ENCODE measurements at places on chromosomes 7 and 10.
A peak's percentile ranks its signal among the peaks of the same experiment; 100 is the strongest.

- no peak for DNase-seq
These were observed 233.4 kb upstream of the SLC26A5 start for GRCh38 chr7:103679151-103680132.

- no peak for DNase-seq
These were observed 123.8 kb upstream of the RET start for GRCh38 chr10:42952931-42953683.

- DNase-seq = no peak
These were observed 21.9 kb upstream of the ACSL5 start for GRCh38 chr10:112352044-112352443.

DNA sequence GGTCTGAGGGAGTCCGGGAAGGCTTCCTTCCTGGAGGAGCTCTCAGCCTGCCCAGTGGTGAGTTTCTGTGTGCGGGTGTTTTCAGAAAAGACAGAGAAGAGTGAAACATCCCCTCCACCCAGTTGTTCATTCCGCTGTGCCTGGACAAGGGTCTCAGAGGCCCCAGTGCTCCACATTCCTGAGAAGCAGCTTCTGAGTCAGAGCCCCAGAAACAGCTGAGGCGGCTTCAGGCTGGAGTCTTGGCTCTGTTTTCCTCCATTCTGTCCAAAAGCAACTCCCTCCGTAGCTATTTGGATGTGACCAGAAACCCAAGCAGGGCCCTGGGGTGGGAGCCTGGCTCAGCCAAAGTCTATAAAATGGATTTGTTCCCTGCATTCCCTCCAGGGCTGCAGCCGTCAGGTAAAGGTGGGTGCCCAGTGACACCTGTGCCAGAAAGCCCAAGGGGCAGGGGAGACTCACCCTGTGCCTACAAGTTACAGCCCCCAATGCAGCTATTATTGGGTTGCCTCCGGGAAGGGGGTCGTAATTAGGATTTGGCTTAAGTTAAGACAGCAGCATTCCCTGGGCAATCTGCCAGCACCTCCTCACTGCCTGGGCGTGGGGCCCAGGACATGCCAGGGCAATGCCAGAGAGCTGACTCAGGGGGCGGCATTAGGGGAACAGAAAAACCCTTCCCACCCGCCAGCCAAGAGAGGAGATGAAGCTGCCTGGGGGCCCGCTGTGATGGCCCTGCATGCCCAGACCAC is 13.1 kb upstream of the CAMK2G start:
- no peak for DNase-seq

GRCh38 chr10:22002591-22003176 is 846 bp downstream of the DNAJC1 start:
- peak; percentile 23 for DNase-seq

DNA sequence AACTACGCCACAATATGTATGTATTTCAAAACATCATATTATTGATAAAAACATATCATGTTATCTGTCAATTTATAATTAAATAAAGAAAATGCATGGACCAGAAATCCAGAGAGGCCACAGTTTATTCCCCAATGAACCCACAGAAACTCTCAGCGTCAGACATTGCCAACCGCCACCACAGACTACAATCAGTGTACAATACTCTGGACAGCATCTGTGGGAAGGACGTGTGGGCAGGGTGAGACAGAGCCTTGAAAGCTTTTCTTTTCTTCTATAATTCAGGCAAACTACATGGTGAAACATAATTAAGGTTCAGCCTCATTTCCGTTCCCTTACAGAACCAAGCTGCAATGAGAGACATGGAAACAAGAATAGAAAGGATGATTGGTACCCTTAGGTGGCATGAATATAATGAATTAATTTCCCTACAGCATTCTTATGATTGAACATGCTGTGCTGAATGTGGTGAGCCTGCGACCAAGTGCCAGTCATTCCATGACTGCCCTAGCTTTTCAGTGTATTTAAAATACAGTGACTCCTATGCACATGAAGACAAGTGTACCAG is 909.3 kb downstream of the SORCS1 start:
- DNase-seq = no peak

- no peak for DNase-seq
These were observed 54.1 kb downstream of the UBE2H start for GRCh38 chr7:129898502-129899160.

DNA sequence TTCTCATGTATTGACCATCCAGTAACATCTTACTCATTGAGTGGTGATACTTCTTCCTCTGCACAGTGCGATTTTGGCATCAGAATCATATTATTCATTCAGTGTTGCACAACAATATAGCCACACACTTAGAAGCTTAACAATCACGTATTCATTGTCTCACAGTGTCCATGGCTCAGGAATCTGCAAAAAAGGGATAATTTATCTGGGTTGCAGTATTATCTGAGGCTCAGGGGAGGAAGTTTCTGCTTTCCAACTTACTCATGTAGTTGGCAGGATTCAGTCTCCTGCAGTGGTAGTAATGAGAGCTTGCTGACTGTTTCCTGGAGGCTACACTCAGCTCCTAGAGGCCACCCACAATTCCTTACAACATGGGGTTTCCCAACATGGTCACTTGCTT is 803.6 kb downstream of the SORCS1 start:
- DNase-seq = no peak

- no peak for DNase-seq
These were observed 504.1 kb upstream of the ANKRD30A start for GRCh38 chr10:36621346-36621745.

- DNase-seq = no peak
These were observed 282.1 kb upstream of the LRGUK start for GRCh38 chr7:133845005-133845404.

- no peak for DNase-seq
These were observed 6.0 kb upstream of the ZNRF2 start for GRCh38 chr7:30278376-30278775.

DNA sequence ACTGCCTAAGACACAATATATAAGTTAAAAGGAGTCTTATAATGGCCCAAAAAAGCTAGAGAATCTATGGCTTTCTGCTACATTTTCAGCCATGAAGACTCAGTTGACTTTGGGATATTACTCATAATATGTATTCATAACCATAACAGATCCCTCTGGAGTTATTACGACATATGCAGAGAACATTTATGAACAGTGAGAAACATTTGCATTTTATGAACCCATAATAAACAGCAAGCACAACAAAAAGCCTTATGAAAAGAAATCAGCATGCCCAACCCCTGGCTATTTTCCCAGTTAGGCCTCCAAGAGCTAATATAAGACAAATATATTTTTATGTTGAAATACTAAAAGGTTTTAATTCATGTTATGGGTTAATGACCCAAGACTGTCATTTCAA is 52.4 kb downstream of the ARMH3 start:
- no peak for DNase-seq

DNA sequence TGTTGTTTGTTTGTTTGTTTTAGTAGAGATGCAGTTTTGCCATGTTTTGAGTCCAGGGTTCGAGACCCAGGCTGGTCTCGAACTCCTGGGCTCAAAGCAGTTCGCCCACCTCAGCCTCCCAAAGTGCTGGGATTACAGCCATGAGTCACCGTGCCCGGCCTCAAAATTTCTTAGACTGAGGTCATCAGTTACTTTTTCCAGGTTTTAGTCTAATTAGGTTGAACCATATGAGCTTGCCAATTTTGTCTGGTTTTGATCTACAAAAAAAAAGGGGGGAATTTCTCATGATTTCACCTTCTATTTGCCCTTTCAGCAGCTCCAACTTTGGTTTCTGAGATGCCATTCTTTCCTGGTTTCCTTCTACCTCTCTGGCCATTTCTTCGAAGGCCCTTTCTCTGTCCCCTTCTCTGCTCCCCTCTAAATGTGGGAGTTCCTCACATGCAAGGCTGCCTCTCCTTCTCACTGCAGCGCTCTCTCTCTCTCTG is 5.5 kb downstream of the CUEDC2 start:
- DNase-seq = no peak

- DNase-seq = no peak
These were observed 666.3 kb downstream of the CCSER2 start for GRCh38 chr10:84994722-84995121.

GRCh38 chr7:71255537-71256178 is 123.7 kb downstream of the GALNT17 start:
- DNase-seq = no peak

- no peak for DNase-seq
These were observed 79.6 kb downstream of the BMPR1A start for GRCh38 chr10:86836044-86836443.

GRCh38 chr7:118478931-118479330 is 254.4 kb downstream of the ANKRD7 start:
- DNase-seq = no peak

All from NCI-H146 (cell line).